ENCODE measurements at places on chromosomes 7 and 10. TPM values are rescaled to one million over a fixed set of nuclear protein-coding genes. Genes with fewer than 3 reads are reported as not detected.
A peak's percentile ranks its signal among the peaks of the same experiment; 100 is the strongest.

DNA sequence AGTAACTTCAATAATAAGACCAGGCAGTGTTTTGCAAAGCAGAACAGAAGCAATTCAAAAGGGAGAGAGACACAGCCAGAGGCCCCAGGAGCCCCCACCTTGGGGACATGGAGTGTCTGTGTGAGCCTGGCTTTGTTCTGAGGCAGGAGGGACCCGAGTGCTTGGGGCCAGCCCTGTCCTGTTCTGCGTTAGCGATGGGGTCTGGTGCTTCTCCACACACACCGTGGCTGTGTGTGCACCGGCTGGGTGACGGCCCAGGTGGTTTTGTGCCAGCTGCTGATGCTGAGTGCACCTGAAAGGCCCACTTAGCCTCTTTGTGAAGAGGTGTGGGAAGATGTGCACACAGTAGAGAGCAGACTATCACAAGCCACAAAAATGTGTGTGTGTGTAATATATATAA is 468.9 kb downstream of the DNAJB6 start:
- no peak for DNase-seq

GRCh38 chr10:75818552-75818951 is 387.1 kb downstream of the LRMDA start:
- DNase-seq, result no peak

DNA sequence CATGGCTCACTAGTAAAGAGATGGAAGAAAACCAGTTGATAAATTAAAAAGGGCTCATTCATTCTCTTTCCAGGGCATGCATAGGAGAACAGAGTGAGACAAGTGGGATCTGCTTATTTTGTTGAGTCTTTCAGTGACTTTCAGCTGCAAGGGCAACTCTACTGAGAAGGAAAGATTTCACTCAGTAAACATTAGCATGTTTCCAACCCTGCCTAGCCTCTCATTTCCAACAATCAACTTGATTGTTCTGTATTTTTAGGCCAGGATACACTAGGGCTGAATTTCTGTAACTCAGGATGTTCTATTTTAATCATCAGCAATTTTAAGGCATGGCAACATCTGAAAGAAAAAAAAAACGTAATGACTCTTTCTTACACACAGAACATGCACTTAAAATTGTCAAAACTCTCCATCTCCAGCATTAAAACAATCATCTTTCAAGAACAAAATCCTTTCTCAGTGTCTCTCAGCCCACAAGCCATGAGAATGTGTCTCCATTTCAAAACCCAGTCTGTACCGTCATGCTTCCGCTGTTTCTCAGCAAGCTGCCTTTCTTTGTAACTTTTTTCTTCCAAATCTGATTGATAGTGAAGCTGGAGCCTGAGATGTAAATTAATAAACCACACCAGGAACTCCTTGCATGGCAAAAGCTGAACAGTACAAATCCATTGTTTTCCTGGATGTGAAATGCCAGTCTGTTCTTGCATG is 147.2 kb upstream of the KLF14 start:
- no peak for DNase-seq

GRCh38 chr10:102280397-102281101 is 35.2 kb downstream of the GBF1 start:
- DNase-seq, result no peak

DNA sequence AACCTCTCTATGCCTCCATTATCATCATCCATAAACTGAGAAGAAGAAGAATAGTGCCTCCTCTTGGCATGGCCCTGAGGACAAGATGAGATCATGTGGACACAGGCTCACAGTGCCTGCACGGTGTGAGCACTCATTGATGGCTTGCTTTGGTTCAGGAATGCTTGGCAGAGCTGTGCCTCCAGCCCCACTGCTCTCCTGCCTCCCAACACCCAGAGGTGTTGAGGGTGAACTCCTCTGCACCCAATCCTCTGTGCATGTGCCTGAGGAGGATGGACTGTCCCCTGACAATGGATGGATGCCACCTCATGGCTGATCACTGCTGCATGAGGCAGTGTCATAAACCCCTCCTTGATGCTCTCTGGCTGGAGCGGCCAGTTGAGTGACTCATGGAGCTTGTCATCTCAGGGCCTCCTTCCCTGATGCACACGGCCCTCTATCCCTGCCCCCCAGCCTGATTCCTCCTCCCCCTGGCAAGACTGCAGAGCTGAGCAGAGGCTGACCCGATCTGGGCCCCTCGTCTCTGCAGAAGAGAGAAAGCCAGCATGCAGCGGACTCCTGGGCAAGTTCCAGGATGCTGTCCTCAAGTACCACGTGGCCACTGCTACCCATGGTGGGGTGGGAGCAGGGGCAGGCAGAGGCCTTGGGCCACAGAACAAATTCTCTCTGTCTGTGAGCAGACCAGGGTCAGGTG is 136.3 kb downstream of the KCNMA1 start:
- DNase-seq, result peak; percentile 100

Gene OR2A42
- total RNA-seq, result not detected

Gene ERVW-1
- not detected for total RNA-seq

All from PC-3 (cell line).